Right cardiac atrium (tissue), 5 donors: ENCODE measurements at places on chromosomes 12 and 14. TPM values are rescaled to one million over a fixed set of nuclear protein-coding genes. Genes with fewer than 3 reads are reported as not detected.
A peak's percentile ranks its signal among the peaks of the same experiment; 100 is the strongest.

DNA sequence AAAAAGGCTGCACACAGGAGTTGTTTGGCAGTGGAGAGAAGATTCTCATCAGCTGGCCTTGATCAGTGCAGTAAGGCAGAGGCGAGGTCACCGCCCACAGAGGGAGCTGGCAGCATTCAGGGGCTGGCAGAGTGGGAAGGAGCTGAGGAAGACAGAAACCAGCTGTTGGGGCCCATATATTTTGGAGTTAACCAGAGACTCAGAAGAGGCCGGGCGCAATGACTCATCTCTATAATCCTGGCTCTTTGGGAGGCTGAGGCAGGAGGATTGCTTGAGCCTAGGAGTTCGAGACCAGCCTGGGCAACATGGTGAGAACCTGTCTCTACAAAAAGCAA is 17.7 kb downstream of the SMCO2 start:
- DNase-seq = peak; percentile 90

DNA sequence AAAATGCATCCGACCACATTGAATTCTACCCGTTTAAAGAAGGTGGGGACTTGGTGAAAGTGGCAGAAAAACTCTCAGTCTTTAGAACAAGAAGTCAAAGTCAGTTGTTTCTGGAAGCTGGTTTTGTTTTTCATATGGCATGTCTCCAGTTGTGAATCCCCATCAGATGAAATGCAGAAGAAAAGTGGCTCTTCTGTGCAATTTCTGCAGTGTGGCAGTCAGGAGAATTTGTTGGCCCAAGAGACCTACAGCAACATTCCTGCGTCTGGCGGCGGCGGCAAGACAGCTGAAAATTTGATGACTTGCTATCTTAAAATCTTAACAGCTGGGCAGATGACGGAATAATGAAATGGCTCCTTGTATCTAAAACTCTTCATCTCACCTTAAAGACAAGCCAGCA is 201.5 kb downstream of the FOXN3 start:
- no peak for DNase-seq

The DNAJC22 gene
- polyA plus RNA-seq = 0.09 TPM

DNA sequence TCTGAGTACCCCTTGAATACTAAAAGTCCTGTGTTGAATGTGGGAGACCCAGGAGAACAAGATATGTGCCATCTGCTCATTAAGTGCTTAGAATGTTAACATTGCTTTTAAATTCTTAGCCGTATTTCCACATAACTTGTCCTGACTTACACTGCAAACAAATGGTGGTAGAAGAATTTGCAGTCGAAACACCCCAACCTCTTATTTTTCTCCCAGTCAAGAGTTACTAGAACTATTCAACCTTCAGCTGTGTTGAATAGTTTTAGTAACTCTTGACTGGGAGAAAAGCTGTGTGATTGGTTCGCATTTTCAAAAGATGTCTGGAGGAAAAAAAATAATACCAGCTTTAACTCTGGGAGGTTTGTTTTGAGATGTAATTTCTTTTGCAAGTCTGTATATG is 7.6 kb upstream of the SPX start:
- DNase-seq = no peak

- no peak for DNase-seq
Observed at GRCh38 chr12:5899675-5900074, 45.4 kb downstream of the ANO2 start.

The SLC25A47 gene
- not detected for polyA plus RNA-seq

DNA sequence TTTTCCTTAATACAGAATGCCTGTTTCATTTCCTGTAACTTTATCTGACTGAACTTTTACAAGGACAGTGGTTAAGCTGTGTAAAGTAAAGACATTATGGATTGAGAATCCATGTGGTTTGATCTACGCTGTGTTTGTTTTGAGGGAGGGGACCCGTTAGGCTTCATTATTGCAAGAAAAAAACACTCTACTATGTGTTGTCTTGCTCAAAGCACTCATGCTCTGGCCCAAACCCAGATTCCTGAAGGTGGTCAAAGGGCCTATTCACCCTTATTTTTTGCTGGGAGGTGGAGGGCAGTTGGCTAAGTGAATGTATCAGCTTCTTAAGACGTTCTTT is 11.9 kb downstream of the RNF10 start:
- no peak for DNase-seq

DNA sequence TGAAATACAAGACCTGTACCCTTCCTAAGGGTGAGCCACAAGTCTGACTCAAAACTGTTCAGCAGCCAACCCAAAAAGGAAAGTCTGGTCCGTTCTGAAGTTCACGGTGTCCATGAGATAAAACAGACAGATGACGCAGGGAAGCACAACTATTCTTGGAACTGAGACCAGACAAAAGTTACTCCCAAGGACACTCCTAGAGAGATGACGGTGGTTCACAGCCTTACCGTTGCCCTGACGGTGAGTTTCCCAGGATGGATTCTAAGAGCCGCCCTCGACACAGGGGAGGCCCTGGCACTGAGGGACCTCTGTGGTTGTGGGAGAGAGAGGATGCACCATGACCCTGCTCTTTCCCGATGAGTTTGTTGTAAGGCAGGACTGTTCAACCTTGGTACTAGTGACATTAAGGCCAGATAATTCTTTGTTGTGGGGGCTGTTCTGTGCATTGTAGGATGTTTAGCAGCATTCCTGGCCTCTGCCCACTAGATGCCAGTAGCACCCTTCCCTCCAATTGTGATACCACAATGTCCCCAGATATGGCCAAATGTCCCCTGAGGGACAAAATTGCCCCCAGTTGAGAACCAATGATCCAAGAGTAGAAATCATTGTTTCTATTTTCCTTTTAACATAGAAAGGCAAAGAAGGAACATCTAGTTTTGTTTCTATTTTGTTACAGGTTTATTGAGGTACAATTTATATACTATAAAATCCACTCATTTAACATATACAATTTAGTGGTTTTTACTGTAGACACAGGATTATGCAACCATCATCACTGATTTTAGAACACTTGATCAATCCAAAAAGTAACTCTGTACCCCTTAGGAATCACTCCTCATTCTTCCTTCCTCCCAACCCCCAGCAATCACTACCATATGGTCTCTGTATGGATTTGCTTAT is 23.0 kb downstream of the OR10P1 start:
- DNase-seq = no peak

GRCh38 chr12:128015276-128015675 is 251.7 kb upstream of the TMEM132C start:
- no peak for DNase-seq

DNA sequence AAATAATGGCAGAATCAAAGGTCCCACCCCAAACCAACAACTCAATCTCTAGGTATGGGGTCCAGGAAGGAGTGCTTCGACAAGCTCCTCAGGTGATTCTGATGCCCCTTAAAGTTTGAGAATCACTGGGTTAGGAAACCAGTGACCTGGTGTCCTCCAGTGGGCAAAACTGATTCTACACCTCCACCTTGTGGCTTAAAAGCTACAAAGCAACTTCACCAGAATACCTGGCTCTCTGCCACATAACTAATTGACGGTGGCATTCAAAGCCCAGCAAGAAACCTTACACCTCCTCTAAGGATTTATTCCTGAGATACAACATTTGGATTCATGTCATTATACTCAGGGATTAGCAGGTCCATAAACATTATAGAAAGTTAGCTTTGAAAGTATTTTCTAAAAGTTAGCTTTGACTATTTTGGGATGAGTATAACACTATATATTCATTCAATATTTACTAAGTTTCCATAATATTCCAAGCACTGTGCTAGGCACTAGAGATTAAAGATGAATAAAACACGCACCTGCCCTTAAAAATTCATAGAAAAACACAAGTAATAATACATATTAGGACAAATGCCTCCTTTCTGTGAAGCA is 45.4 kb downstream of the DCAF5 start:
- DNase-seq = no peak

DNA sequence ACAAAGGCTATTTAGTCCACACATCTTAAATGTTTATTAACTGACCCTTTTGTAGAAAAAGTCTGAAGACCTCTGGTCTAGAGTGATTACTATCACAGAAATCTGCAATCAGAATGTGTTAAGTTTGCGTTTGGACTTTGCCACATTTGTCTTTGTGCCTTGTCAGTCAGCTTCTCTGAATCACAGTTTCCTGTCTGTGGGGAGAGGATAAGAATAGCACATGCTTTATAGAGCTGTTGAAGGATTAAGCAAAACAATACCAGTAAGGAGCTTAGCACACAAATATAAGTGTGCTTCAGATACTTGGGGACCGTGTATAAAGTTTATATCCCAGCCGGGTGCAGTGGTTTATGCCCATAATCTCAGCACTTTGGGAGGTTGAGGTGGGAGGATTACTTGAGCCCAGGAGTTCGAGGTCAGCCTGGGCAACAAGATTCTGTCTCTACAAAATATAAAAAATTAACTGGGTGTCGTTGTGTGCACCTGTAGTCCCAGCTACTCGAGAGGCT is 63.0 kb upstream of the BTG1 start:
- no peak for DNase-seq

DNA sequence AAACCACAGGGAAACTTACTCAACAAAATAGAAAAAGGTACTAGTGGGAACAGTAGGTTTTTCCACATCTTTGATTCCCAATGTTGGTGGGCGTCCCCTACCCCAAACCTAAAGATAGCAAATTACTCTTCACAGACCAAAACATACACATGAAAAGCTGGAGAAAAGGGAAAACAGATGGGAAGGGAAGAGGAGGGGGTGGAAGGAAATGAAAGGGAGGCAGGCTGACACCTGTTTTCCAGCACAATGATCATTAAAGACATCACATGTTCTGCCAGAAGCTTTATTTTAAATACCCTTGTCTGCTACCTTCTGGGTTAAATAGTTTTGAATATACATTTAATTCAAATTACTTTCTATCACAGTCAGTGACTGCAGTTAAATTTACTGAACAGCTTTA is 1617.9 kb upstream of the SEL1L start:
- no peak for DNase-seq

- no peak for DNase-seq
Observed at GRCh38 chr14:89325299-89325883, 91.6 kb downstream of the FOXN3 start.

GRCh38 chr12:118187751-118188435 is 52.0 kb downstream of the PEBP1 start:
- no peak for DNase-seq

DNA sequence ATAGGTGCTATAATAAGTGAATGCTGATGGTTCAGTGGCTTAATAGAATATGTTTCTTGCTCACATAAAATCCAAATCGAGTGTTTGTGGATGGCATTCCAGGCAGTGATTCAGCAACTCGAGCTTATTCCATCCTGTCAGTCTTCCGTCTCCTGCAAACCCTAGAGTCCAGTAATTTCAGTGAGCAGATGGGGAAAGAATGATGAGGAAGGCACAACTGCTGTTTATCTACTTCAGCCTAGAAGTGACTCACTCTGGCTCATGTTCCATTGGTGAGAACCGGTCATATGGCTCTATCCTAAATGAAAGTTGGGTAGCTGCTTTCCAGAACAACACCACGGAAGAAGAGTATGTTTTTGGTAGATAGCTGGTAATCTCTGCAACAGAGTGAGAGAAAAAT is 421.8 kb upstream of the PDE3A start:
- DNase-seq = no peak

DNA sequence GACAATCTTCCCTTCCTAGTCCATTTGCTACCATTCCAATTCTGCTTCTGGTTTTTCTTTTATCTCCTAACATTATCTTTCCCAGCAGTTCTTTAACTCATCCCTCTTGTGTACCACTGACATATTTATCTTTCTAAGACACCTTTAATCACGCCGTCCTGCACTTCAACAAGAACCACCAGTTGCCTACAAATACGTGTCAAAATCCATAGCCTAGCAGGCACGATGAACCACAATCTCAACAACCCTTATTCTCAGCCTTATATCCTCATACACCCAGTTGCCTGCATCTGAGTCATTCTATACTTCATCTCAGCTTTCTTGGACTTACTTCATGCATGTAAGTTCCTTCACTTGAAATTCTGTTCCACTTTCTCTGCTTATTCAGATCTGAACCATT is 16.4 kb upstream of the ST8SIA1 start:
- no peak for DNase-seq

DNA sequence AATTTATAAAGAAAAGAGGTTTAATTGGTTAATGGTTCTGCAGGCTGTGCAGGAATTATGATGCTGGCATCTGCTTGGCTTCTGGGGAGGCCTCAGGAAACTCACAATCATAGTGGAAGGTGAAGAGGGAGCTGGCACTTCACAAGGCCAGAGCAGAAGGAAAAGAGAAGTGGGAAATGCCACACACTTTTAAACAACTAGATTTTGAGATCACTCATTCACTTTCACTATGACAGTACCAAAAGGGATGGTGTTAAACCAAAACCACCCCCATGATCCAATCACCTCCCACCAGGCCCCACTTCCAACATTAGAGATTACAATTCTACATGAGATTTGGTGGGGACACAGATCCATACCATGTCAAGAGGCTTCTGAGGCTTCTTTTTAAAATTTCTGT is 62.6 kb downstream of the SLC38A4 start:
- DNase-seq = no peak

GRCh38 chr12:94147387-94147990 is 888 bp upstream of the PLXNC1 start:
- no peak for DNase-seq

GRCh38 chr12:7112041-7112440 is 3.0 kb upstream of the C1RL start:
- DNase-seq = no peak

- DNase-seq = peak; percentile 61
Observed at GRCh38 chr14:65103150-65103760, 938 bp upstream of the MAX start.

DNA sequence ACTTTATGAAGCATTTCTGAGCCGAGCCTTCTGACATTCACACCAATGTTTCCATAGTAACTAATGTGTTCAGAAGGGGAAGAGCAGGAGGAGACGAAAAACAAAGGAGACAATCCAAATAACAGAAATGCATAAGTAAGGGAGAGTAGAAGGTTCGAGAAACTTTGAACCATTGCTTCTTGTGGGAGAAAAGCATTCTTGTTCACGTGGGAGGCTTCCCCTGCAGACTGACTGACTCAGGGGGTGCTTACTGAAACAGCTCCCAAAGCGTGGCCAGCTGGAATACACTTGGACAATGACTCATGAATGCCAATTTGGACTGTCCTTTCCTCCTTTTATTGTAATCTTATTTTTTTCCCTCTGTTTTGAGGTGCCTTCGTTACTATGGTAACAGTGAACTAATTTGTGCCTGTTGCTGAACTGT is 73.9 kb downstream of the NEDD1 start:
- DNase-seq = peak; percentile 18

The TBX3 gene
- 13.9 TPM for polyA plus RNA-seq

GRCh38 chr12:3315201-3315661 is 175.8 kb upstream of the PRMT8 start:
- DNase-seq = peak; percentile 89

DNA sequence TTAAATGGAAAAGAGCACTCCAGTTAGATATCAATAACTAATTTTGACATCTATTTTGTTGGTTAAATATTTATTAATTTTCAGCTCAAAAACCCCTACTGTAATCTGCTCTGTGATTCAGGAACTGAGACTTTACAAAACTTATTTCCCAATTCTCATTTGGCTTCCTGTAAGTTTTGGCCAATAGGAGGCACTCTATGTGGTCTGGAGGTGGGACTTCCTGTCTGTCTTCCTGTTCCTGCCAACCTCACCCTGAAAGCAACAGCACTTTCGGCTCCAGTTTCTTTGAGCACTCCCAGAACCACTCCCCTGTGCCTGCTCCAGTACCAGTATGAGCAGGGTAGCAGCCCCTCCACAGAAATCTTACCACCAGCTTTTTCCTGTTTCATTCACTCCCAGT is 1027.0 kb downstream of the VRK1 start:
- DNase-seq = no peak

The AQP2 gene
- polyA plus RNA-seq = 0.77 TPM

- DNase-seq = no peak
Observed at GRCh38 chr14:85186082-85186481, 343.9 kb upstream of the FLRT2 start.

The EIF2S3B gene
- polyA plus RNA-seq = 0.70 TPM
